A549 treated with Mapracorat at 1 μM for 4 hours (cell line): ENCODE measurements at places on chromosomes 16 and 17. TPM values are rescaled to one million over a fixed set of nuclear protein-coding genes. Genes with fewer than 3 reads are reported as not detected.

The ITGA2B gene
- 1.1 to 2.0 TPM (median 1.5 TPM) in 5 replicates for total RNA-seq

The CD19 gene
- not detected in 5 replicates for total RNA-seq

The TNK1 gene
- total RNA-seq, result 1.2 to 1.8 TPM (median 1.4 TPM) in 5 replicates

The STAT5B gene
- total RNA-seq, result 22.1 to 30.7 TPM (median 27.2 TPM) in 5 replicates

The TP53TG3 gene
- total RNA-seq, result 0.17 to 0.81 TPM (median 0.49 TPM) in 4 of 5 replicates, not detected in the other

The TERB1 gene
- not detected in 5 replicates for total RNA-seq

The CA10 gene
- not detected in 5 replicates for total RNA-seq

The MYH13 gene
- not detected in 5 replicates for total RNA-seq

The OTOP3 gene
- total RNA-seq, result not detected in 5 replicates

The SEZ6 gene
- 0.10 TPM in 1 of 5 replicates, not detected in the others for total RNA-seq

The MMP15 gene
- total RNA-seq, result 30.3 to 45.9 TPM (median 42.3 TPM) in 5 replicates

The ST3GAL2 gene
- 18.2 to 24.9 TPM (median 22.9 TPM) in 5 replicates for total RNA-seq

The ATP2C2 gene
- total RNA-seq, result 0.10 to 0.30 TPM (median 0.17 TPM) in 5 replicates
